ENCODE measurements at places on chromosomes 5 and 9.
A peak's percentile ranks its signal among the peaks of the same experiment; 100 is the strongest.

DNA sequence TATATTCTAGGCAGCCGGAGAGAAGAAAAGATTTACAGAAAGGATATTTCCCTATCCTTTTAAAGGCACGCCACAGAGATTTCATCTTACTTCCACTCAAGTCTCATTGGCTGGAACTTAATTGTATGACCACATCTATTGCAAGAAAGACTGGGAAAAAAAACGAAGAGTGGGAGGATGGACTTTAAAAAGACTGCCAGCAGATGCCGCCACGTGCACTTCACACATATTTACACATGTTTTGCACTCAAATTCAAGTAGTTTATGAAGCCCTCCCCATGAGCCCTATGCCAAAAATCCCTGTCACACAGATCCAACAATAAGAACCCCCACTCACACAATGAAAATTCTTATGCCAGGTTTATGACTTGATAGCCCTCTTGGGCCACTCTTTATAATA lies 138.5 kb upstream of the TYRP1 start:
- H3K4me3 ChIP-seq = no peak overlapping the region
- no peaks in the 10 kb centered on the region for H3K4me1 ChIP-seq
- H3K36me3 ChIP-seq = no peaks in the 10 kb centered on the region
- no peak for DNase-seq
- no peaks in the 10 kb centered on the region for H3K27me3 ChIP-seq

GRCh38 chr5:6273090-6273735 lies 105.1 kb downstream of the MED10 start:
- H3K4me3 ChIP-seq = no peak overlapping the region
- H3K27me3 ChIP-seq = no peaks in the 10 kb centered on the region
- H3K27ac ChIP-seq = no peak overlapping the region

DNA sequence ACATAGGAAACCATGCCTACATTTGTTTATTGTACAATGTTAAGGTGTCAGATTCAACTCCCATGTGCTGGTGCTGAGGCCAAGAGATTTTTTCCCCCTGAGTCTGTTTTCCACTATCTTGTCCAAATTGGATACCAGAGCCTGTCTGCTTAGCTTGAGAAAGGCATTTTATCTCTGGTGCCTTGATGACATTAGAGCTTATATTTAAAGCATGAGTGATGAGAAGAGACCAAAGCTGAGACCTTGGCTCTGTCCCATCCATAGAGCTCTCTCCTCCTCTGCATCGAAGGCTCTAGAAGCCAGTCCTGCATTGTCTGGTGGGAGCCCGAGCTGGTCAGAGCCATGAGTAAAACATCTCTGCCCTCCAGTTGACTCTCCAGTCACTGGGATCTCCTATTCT lies 10.4 kb upstream of the PPP2CA start:
- peak overlapping the region; percentile 73 for H3K27ac ChIP-seq
- peak; percentile 20 for DNase-seq
- no peak overlapping the region for H3K4me3 ChIP-seq

- H3K27ac ChIP-seq = no peak overlapping the region
- H3K36me3 ChIP-seq = no peaks in the 10 kb centered on the region
- DNase-seq = no peak
- H3K27me3 ChIP-seq = no peaks in the 10 kb centered on the region
- no peaks in the 10 kb centered on the region for H3K4me1 ChIP-seq
- no peak overlapping the region for H3K4me3 ChIP-seq
These were observed 246.5 kb downstream of the PCSK5 start for GRCh38 chr9:76136986-76137385.

- H3K27me3 ChIP-seq = no peaks in the 10 kb centered on the region
- no peaks in the 10 kb centered on the region for H3K36me3 ChIP-seq
- no peak overlapping the region for H3K4me3 ChIP-seq
- no peak overlapping the region for H3K27ac ChIP-seq
These were observed 792.8 kb upstream of the NUDT12 start for GRCh38 chr5:104355350-104355749.

DNA sequence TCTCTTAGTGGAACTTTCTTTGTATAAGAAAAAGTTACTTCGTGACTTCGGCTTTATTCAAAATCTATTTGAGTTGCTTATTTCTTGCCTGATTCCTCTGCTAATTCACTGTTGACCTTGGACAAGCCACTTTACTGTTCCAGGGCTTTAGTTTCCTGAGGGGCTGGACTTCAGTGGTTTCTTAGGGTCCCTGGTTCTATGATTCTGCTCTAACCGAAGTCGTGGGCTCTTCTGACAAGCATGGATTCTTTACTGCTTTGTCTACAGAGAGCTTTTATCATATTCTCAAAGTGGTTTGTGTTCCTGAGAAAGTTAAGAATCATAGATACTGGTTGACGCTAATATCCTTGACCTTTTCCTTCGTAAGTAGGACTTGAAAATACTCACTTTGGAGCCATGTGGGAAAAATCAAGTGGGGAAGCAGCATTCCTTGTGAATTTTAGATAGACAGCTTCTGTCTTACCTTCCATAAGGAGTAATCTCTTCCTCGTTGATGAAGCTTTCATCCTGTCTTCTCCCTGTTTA lies 21.1 kb downstream of the EXOSC2 start:
- H3K27me3 ChIP-seq = no peaks in the 10 kb centered on the region
- DNase-seq = no peak
- no peaks in the 10 kb centered on the region for H3K4me1 ChIP-seq
- peak overlapping the region; percentile 97 for H3K27ac ChIP-seq
- no peaks in the 10 kb centered on the region for H3K36me3 ChIP-seq

DNA sequence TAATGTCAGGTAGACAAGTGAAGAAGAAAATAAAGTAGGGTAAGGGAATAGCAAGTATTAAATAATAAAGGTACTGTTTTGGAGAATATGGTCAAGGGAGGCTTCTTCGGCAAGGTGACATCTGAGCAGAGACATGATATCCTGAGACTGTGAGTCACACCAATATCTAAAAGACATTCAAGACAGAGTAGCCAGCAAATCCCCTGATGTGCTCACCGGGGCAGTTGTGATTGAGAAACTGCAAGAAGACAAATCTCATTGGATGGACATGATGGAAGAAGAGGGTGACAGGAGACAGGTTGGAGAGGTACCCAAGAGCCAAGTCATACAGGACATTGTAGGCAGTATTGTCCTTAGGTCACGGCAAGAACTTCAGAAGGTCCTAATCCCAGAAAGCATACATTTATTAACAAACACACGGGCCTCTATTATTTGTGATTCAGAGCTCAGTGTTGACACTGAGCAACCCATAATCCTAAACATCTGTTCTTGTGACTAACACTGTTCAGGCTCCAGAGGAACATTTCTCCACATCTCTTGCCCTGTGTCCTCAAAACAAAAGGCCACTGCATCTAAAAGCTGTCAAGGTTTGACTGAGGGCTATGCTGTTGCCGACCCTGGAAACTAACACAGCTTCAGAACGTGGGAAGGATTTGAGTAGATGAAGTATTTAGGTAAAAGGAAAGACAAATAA lies 258.7 kb upstream of the CLINT1 start:
- no peak overlapping the region for H3K27ac ChIP-seq
- no peak overlapping the region for H3K4me3 ChIP-seq
- no peak for DNase-seq
- H3K4me1 ChIP-seq = peaks cover 3% of the 10 kb centered on the region
- H3K27me3 ChIP-seq = no peaks in the 10 kb centered on the region

DNA sequence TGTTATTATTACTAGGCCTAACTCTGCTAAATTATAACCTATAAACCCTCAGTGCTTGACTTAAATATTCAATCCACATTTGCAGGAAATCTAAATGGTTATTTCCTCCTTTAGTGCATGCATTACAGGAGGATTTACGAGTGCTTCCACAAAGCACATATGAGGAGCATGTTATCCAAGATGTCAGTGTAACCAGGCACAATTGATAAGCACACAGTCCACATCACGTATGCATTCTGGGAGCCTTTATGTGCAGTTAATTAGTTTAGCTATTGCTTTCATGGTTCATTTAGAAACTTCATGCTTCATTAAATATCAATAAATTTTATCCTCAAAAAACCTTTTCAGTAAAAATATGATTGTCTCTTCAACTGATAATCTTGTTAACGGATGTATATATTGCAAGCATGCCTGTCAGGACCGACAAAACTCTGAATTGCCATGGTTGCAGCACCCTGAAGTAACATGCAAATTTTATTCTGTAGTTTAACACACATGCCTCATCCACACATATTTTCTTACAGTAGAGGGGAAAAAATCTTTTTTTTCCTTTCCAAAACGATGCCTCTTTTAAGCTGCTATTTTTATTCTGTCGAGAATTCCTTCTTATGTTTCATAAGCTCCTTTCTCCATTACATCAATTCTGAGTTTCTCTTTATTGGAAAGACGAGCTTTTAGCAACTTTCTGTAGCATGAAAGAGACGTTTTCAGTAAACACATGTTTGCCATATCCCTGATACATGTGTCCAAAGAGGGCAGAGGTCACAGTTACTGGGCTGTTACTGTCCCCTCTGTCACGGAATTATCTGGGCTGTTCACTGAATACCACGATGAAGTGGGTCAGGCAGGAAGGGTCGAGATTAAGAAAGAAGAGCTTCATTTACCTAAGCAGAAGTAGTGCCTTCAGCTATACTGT lies 142.0 kb downstream of the GLIS3 start:
- no peaks in the 10 kb centered on the region for H3K27me3 ChIP-seq
- H3K27ac ChIP-seq = no peak overlapping the region
- DNase-seq = no peak
- no peaks in the 10 kb centered on the region for H3K36me3 ChIP-seq
- no peak overlapping the region for H3K4me3 ChIP-seq

DNA sequence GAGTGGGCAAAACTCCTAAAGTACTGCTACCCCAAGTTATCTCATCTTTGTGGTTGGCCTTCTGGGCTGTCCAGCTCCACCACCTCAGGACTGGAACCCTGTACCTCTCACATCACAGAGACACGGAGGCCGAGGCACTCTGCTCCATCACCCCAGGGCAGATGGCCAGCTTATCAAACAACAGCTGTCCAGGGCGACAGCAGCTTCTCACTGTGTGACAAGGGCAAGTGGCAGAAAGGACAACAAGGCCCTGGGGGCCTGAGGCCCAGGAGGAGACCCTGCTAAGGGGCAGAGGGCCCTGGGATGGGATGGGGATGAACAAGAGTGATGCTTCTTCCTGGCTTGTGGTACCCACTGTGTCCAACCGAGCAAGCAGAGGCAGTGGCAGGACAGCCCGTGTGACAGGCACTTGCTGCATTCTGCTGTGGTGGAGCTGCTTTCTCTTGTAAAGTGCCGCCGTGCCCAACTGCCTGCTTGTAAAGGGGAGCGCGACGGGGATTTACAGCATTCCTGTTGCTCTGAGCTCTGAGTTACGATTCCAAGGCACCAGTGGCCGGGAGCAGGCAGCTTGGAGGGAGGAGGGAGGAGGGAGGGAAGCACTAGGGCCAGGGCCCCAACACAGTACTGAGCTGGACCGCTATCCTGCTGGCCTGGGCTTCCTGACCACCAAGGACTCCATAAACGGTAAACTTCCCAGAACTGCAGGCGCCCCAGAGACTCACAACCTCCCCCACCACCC lies 71.2 kb downstream of the SHB start:
- H3K4me1 ChIP-seq = no peaks in the 10 kb centered on the region
- no peak overlapping the region for H3K4me3 ChIP-seq
- no peak overlapping the region for H3K27ac ChIP-seq
- no peak for DNase-seq
- H3K27me3 ChIP-seq = no peaks in the 10 kb centered on the region

- no peaks in the 10 kb centered on the region for H3K4me1 ChIP-seq
- H3K27me3 ChIP-seq = no peaks in the 10 kb centered on the region
- H3K4me3 ChIP-seq = no peak overlapping the region
- H3K27ac ChIP-seq = no peak overlapping the region
- no peaks in the 10 kb centered on the region for H3K36me3 ChIP-seq
These were observed 55.5 kb downstream of the HABP4 start for GRCh38 chr9:96505316-96505991.

GRCh38 chr5:146890066-146890465 lies 11.5 kb upstream of the PPP2R2B start:
- H3K4me1 ChIP-seq = no peaks in the 10 kb centered on the region
- H3K4me3 ChIP-seq = no peak overlapping the region
- H3K27ac ChIP-seq = no peak overlapping the region
- no peaks in the 10 kb centered on the region for H3K36me3 ChIP-seq

DNA sequence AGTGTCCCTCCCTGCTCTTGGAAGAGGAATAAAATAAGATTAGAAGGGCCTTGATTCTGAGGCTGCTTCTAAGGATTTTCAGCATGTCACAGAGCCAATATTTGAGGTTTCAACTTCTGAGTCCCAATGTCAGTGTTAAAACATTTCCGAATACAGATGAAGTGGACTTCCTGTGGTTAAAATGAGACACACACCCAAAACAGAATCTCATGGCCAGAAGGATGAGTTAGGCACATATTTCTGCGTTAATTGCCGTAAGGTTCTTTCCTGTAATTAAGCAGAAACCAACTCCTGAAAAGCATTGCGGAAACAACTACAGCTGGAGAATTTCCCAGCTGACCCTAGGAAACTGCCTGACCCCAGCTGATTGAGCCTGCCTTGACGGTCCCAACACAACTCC lies 10.4 kb upstream of the ZNF354B start:
- H3K36me3 ChIP-seq = no peaks in the 10 kb centered on the region
- no peaks in the 10 kb centered on the region for H3K4me1 ChIP-seq
- no peak overlapping the region for H3K4me3 ChIP-seq

DNA sequence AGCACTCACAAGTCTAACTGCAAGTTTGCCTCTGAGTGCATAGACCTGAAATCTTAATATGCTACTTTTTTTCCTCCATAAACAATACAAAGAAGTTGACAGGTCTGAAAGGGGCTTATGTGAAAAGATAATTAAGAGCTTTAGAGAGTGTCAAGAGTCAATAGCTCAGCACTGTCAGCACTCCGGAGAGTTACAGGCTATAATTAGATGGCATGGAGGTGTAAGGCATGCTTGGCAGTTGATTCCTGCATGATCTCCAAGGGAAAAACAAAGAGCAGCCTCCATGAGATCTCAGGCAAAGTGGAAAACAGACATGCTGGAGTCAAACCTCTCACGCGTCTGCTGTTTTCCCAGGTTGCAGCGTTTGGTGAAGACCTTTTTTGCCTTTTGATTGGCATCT lies 468.7 kb downstream of the TLE4 start:
- no peak for DNase-seq
- no peak overlapping the region for H3K4me3 ChIP-seq
- H3K4me1 ChIP-seq = no peaks in the 10 kb centered on the region
- H3K27me3 ChIP-seq = no peaks in the 10 kb centered on the region

- H3K36me3 ChIP-seq = no peaks in the 10 kb centered on the region
- no peaks in the 10 kb centered on the region for H3K27me3 ChIP-seq
These were observed 156.3 kb downstream of the GOLPH3 start for GRCh38 chr5:32017692-32018367.

GRCh38 chr5:110514030-110514429 lies 212.4 kb downstream of the TMEM232 start:
- H3K27me3 ChIP-seq = no peaks in the 10 kb centered on the region
- no peak overlapping the region for H3K27ac ChIP-seq
- H3K4me3 ChIP-seq = no peak overlapping the region
- H3K36me3 ChIP-seq = no peaks in the 10 kb centered on the region
